ENCODE measurements at places on chromosomes 12 and 14.

GRCh38 chr14:69137843-69138535 lies 14.9 kb downstream of the DCAF5 start:
- no peak for DNase-seq

GRCh38 chr12:11755302-11755930 lies 105.9 kb downstream of the ETV6 start:
- no peak for DNase-seq

DNA sequence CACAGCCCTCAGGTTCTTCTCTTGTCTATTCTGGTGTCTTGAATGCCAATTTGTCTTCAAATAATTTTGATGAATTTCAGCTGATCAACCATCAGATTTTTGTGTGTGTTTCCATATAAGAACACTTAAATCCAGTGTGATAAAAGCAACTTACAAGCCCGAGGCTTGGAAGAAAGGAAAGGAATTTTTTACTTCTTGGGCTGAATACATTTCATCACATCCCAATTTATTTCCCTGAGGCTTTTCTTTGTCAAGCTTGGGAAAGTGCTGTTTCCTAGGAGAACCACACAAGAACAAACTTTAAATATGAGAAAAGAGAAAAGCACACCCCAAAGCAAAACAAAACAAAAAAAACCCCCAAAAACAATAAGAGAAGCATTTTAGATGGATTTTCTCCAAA lies 26.6 kb downstream of the GPRC5D start:
- DNase-seq: no peak

- DNase-seq: no peak
These were observed 158.6 kb upstream of the CCND2 start for GRCh38 chr12:4114986-4115385.

- DNase-seq: no peak
These were observed 29.5 kb upstream of the INF2 start for GRCh38 chr14:104659764-104660523.

GRCh38 chr14:90153429-90153828 lies 91.6 kb downstream of the KCNK13 start:
- no peak for DNase-seq

DNA sequence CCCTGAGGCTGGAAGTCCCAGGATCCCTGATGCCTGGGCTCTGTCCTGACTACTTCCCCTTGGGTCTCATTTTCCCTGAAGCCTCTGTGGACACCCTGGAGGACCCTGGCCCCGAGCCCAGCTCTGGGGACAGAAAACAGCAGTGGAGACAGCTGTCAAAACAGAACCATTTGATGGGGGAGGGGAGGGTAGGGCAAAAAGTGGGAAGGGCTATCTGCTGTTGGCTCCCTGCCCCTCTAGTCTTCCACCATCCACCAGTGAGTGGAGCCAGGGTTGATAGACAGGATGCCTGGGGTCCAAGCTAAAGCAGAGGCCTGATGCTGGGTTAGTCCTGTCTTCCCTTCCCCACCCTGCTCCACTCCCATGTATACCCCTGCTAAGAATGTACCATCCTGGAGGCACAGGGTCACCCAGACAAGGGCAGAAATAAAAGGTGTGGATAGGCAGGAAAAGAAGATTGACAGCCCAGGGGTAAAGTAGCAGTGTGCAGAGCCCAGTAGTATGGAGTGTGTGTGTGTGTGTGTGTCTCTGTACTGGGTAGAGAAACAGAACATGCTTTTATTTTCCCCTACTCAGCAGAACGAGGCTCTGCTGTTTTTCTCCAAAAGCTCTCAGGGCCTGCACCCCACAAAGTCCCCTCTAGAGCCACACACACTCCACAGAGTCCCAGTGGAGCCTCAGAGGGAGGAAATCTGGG lies 9.8 kb downstream of the ZNF385A start:
- no peak for DNase-seq

DNA sequence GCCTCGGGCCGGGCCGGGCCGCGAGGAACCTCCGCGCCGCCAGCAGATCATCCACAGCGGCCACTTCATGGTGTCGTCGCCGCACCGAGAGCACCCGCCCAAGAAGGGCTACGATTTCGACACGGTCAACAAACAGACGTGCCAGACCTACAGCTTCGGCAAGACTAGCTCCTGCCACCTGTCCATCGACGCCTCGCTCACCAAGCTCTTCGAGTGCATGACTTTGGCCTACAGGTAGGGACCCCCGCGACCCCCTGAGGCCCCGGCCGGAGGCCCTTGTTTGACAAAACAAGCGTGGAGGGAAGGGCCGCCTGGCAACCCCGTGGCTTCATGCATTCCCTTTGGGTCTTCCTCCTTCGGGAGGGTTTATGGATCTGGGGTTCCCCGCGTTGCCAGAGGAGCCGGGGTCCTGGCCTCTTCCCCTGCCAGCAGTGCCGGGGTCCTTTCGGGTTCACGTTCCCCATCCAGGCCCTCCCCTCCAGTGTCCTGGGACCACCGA lies 526 bp downstream of the MLXIP start:
- no peak for DNase-seq

Data from NCI-H446 treated with DMSO at 0.1 percent for 48 hours (cell line).